ENCODE measurements at places on chromosomes 16 and 17.

- peaks cover 21% of the 10 kb centered on the region for H3K4me1 ChIP-seq
- DNase-seq = peak; percentile 78
- no peaks in the 10 kb centered on the region for H3K27me3 ChIP-seq
- H3K27ac ChIP-seq = peak overlapping the region; percentile 45
- peaks cover 4% of the 10 kb centered on the region for H3K36me3 ChIP-seq
These were observed 487 bp downstream of the C17orf67 start for GRCh38 chr17:56833057-56833808.

DNA sequence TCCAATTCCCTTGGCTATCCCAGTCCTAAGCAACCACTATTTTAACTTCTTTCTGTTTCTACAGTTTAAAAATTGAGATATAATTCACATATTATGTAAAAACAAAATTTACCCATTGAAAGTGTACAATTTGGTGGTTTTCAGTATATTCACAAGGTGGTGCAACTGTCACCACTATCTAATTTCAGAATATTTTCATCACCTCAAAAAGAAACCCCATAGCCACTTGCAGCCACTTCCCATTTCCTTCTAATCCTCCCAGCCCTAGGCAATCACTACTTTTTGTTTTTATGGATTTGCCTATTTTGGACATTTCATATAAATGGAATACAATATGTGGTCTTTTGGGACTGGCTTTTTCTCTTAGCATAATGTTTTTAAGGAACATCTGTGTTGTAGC, 36.1 kb upstream of the NACA2 start:
- no peaks in the 10 kb centered on the region for H3K36me3 ChIP-seq
- H3K4me1 ChIP-seq = no peaks in the 10 kb centered on the region
- DNase-seq = no peak
- no peak overlapping the region for H3K4me3 ChIP-seq
- H3K27ac ChIP-seq = no peak overlapping the region

- no peak overlapping the region for H3K4me3 ChIP-seq
- H3K27ac ChIP-seq = no peak overlapping the region
- no peaks in the 10 kb centered on the region for H3K4me1 ChIP-seq
- H3K27me3 ChIP-seq = peaks cover 4% of the 10 kb centered on the region
These were observed 21.6 kb upstream of the SCNN1B start for GRCh38 chr16:23280483-23280967.

DNA sequence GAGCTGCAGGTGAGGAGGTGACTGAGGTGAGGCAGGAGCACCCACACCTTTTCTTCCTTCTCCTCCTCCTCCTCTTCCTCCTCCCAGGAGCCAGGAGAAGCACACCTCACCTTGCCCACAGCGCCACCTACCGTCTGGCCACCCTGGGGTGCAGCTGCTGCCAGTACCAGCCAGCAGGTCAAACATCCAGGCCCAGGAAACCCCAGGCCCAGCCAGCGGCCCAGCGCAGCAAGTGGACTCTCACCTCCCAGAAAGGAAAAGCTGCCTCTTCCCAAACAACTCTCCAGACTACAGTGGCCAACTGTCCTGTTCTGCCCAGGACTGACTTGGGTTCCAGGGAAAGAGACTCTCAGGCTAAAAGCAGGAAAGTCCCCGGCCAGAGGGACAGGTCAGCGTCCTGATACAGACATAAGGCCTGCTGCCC, 22.7 kb downstream of the PEMT start:
- no peaks in the 10 kb centered on the region for H3K27me3 ChIP-seq
- no peak overlapping the region for H3K4me3 ChIP-seq
- peak; percentile 30 for DNase-seq

DNA sequence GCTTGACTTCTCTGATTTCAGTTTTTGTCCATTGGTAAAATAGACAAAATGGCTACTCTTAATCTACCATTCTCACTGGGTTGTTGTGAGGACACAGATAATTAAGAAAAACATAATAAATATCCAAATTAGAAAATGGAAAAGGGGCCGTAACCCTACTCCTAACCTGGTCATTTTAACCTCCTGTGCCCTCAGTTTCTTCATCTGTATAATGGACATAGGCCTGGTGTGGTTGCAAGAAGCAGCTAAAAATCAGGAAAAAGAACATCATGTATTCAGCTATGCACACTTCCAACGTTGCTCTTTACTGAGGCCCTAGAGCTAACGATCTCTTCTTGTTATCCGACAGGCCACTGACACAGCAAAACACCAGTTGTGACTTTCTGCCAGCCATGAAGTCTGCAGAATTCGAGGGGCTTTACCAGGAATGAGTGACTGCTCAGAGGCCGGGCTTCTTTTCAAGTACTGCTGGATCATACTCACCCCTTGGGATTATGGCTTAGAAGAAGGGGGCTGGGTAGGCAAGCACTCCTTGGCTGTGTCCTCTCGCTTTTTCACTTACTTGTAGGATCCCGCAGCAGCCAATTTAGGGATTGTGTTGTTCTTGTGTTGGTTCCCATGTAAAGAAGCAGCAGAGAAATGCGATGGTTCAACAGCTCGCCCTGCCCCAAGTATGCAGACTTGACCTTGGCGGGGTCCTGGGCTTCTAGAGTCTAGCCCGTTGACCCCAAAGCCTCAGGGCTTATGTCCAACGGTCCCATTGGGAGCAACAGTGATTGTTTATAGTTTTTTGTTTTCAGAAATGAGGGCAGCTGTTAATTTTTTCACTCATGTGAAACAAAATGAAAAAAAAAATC, 20.9 kb downstream of the LDAF1 start:
- H3K36me3 ChIP-seq = peaks cover 2% of the 10 kb centered on the region
- H3K27ac ChIP-seq = no peak overlapping the region
- H3K4me1 ChIP-seq = no peaks in the 10 kb centered on the region
- no peak overlapping the region for H3K4me3 ChIP-seq
- no peak for DNase-seq

DNA sequence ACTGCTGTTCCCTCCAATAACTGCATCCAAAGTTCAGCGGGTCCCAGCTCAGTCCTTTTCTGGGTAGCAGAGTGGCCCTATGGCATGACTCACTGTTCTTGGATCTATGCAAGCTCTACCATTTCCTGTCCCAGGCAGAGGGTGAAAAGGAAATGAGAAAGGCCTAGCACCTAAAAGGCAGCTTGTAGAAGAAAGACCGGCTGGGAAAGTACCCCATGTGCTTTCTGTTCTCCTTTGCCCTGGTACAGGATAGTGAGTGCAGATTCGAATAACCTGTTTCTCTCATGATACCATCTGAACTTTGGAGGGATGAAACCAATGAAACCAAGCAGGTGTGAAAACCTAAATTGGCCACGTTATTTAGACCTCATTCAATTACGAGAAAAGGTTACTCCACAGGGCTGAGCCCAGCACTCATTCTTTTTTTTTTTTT, 12.7 kb upstream of the HASPIN start:
- no peaks in the 10 kb centered on the region for H3K27me3 ChIP-seq
- peak overlapping the region; percentile 54 for H3K4me3 ChIP-seq
- peaks cover 17% of the 10 kb centered on the region for H3K36me3 ChIP-seq
- peaks cover 38% of the 10 kb centered on the region for H3K4me1 ChIP-seq
- DNase-seq = peak; percentile 95

- peaks cover 10% of the 10 kb centered on the region for H3K4me1 ChIP-seq
- H3K27ac ChIP-seq = no peak overlapping the region
- DNase-seq = no peak
- no peak overlapping the region for H3K4me3 ChIP-seq
- no peaks in the 10 kb centered on the region for H3K36me3 ChIP-seq
These were observed 15.5 kb upstream of the SLC4A1 start for GRCh38 chr17:44283344-44284023.

- no peak overlapping the region for H3K27ac ChIP-seq
- peaks cover 4% of the 10 kb centered on the region for H3K36me3 ChIP-seq
- H3K4me3 ChIP-seq = no peak overlapping the region
- H3K4me1 ChIP-seq = peaks cover 4% of the 10 kb centered on the region
- H3K27me3 ChIP-seq = no peaks in the 10 kb centered on the region
These were observed 100.4 kb downstream of the STX8 start for GRCh38 chr17:9475101-9475658.

DNA sequence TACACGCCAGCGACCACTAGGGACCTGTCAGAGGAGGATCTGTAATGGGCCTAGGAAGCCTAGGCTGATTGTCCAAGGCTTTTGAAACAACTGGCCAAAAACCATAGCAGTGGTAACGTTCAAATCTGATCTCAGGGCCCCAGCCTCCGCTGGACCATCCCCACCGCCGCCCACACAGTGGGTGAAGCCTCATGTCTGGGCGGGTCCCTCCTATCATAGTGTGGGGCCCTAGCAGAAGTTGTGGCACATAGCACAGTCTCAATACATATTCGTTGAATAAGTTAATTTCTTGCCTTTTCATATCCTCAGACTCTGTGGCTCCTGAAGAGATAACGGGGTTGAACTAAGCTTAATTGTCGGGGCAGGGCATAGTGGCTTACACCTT, 818 bp downstream of the DPH1 start:
- no peak for DNase-seq
- H3K27me3 ChIP-seq = no peaks in the 10 kb centered on the region
- H3K4me1 ChIP-seq = peaks cover 17% of the 10 kb centered on the region
- H3K4me3 ChIP-seq = peak overlapping the region; percentile 98
- H3K27ac ChIP-seq = no peak overlapping the region

- H3K4me3 ChIP-seq = no peak overlapping the region
- peaks cover 14% of the 10 kb centered on the region for H3K4me1 ChIP-seq
- no peak overlapping the region for H3K27ac ChIP-seq
These were observed 8.2 kb downstream of the CRAMP1 start for GRCh38 chr16:1620391-1620790.

DNA sequence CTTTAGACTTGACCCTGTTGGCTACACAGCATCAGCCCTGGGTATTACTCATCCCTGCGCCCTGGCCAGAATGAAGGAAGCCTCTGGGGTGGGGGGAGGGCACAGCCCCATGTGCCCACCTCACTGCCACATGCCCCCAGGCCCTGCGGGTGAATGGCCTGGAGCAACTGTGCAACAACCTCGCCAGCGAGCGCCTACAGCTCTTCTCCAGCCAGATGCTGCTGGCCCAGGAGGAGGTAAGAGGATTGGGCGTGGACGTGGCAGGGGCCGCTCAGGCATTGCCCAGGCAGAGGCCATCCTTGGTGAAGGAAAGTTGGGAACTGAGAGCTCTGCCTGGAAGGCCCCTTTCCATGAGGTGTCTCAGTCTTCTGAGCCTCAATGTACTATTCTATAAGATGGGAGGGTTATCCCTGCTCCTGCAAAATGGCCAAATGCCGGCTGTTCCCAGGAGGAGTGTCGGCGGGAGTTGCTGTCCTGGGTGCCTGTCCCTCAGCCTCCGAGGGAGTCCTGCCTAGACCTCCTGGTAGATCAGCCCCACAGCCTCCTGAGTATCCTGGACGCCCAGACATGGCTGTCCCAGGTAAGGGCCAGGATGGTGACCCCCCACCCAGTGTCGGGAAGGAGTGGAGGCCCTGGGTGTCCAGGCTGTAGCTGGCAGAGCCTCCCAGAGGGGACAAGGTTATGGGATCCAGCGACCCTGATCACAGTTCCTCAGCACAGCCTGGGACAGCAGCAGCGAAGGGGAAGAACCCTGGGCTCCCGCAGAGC, 8.9 kb downstream of the MYO15B start:
- no peak for DNase-seq
- no peaks in the 10 kb centered on the region for H3K36me3 ChIP-seq
- H3K4me1 ChIP-seq = no peaks in the 10 kb centered on the region
- H3K27ac ChIP-seq = no peak overlapping the region
- H3K4me3 ChIP-seq = no peak overlapping the region

DNA sequence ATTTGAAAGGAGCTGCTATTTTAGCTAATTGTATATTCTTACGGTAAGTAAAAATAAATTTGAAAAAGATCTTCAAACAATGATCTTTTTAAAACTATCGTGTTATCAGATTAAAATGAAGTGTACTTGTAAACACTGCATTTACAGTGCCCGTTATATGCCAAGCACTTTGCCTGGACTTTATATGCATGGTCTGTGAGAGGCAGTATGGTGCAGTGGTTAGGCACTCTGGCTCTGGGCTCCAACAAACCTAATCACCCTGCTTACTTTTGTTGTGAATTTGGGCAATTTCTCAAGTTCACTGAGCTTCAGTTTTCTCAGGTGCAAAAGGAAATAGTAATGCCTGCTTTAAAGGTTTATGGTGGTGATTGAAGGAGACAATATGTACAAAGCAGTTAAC, 1.4 kb downstream of the PMP22 start:
- H3K36me3 ChIP-seq = no peaks in the 10 kb centered on the region
- H3K27ac ChIP-seq = no peak overlapping the region
- no peaks in the 10 kb centered on the region for H3K27me3 ChIP-seq
- DNase-seq = no peak
- peaks cover 10% of the 10 kb centered on the region for H3K4me1 ChIP-seq
- H3K4me3 ChIP-seq = no peak overlapping the region

DNA sequence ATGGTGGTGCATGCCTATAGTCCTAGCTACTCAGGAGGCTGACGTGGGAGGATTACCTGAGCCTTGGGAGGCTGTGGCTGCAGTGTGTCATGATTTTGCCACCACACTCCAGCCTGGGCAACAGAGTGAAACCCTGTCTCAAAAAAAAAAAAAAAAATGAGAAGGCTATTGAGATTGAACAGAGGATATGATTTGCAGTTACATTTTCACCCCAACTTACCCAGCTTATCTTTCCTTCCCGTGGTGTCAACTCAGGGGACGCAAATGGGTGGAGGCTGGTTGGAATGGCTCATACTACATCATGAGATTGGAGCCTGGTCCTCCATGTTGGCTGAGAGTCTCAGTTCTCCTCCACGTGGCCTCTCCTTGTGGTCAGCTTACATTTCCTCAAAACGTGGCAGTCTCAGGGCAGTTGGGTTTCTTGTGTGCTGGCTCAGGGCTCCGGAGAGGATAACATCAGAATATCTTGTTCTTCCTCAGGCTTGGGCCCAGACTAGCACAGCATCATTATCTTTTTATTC, 17.2 kb upstream of the NSMCE1 start:
- H3K27me3 ChIP-seq = no peaks in the 10 kb centered on the region
- H3K27ac ChIP-seq = peak overlapping the region; percentile 32
- H3K4me3 ChIP-seq = no peak overlapping the region
- DNase-seq = no peak
- H3K4me1 ChIP-seq = peaks cover 35% of the 10 kb centered on the region

DNA sequence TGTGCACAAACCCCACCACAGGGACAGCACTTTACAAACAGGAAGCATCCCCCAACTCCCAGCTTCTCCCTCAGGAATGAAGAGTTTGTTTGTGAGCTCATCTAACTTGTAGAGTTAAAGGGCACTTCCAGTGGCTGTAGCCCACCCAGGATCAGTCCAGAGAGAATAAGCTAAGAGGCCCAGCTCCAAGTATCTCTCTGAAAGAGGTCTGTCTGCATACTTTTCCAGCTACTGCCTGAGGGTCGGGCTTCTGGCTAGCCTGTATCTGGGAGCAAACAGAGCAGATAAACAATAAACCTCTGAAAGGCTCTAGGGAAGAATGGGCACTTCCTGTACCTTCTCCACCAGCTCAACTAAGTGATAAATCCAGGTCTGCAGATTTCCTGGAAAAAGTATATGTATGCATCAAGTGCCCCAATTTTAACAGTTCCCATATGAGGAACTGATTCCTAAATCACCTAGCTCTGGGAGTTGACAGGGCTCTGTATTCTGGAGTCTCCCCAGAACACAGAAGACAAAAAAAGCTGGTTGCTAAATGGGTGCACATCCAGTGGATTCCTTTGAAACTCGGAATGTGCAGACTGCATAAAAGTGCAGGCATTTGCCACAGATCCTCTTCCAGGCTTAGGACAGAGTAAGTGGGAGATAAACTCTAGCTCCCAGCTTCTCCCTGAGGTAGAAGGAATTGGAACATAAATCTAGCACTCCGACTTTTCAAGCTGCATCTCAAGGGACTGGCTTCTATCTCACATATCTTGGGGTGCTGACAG, 37.1 kb upstream of the MYLK3 start:
- H3K27me3 ChIP-seq = no peaks in the 10 kb centered on the region
- no peaks in the 10 kb centered on the region for H3K36me3 ChIP-seq
- no peak for DNase-seq
- H3K4me3 ChIP-seq = no peak overlapping the region

GRCh38 chr17:15509095-15509494, 41.7 kb upstream of the CDRT4 start:
- no peaks in the 10 kb centered on the region for H3K4me1 ChIP-seq
- H3K36me3 ChIP-seq = no peaks in the 10 kb centered on the region
- no peak overlapping the region for H3K27ac ChIP-seq
- H3K27me3 ChIP-seq = no peaks in the 10 kb centered on the region
- DNase-seq = no peak

Measured in B cell (primary cell).